ENCODE measurements at places on chromosomes 3 and 15.

DNA sequence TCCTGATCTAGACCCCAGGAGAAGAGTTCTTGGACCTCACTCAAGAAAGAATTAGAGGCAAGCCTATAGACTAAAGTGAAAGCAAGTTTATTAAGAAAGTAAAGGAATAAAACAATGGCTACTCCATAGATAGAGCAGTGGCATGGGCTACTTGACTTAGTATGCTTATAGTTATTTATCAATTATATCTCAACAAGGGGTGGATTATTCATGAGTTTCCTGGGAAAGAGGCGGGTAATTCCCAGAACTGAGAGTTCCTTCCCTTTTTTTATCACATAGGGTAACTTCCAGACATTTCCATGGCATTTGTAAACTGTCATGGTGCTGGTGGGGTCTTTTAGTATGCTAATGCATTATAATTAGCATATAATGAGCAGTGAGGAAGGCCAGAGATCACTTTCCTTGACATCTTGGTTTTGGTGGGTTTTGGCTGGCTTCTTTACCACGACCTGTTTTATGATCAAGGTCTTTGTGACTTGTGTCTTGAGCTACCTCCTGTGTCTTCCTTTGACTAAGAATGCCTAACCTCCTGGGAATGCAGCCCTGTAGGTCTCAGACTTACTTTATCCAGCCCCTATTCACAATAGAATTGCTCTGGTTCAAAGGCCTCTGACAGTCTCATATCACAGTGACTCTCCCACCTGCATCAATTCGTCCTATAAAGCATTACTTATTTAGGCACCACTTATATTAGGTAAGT, 35.3 kb upstream of the PLSCR2 start:
- DNase-seq: no peak

GRCh38 chr15:71133747-71134472, 18.6 kb downstream of the THSD4 start:
- no peak for DNase-seq

DNA sequence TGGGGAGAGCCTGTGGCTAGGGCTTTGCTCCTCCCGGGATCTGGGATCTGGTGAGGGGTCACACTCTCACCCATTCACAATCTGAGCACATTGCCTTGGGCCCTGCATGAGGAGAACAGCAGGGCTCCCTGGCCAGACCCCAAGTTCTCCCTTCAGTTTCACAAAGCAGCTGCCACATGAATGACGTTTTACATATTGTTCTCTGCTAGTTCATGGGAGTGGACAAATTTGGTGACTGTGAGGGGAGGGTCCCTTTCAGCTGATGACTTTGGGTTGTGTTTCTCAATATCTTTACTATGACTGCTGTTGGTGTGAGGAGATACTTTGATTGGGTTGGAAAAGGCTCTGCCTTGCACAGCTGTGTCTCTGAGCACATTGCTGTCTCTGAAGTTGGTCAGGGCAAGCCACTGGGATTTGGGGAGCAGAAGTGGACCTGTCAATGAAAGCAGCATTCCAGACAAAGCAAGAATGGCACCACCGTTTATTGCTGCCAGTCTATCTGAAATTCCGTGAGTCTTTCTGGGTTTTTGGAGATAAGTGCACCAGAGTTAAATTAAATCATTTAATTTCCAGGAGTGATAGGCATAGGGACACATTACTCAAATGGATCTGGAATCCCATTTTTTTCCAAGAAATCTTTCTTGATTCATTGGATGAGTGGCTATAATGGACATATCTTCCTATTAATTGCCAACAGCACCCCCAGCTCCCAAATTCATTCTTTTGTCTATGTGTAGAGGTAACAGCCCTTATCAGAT, 10.3 kb downstream of the TIMP4 start:
- no peak for DNase-seq

- DNase-seq: no peak
Observed at GRCh38 chr15:49273734-49274318, 103.8 kb downstream of the GALK2 start.

- no peak for DNase-seq
Observed at GRCh38 chr3:183400352-183400751, 28.1 kb downstream of the MCF2L2 start.
